Activated gamma-delta T cell (primary cell): ENCODE measurements at places on chromosomes 1 and 21.

DNA sequence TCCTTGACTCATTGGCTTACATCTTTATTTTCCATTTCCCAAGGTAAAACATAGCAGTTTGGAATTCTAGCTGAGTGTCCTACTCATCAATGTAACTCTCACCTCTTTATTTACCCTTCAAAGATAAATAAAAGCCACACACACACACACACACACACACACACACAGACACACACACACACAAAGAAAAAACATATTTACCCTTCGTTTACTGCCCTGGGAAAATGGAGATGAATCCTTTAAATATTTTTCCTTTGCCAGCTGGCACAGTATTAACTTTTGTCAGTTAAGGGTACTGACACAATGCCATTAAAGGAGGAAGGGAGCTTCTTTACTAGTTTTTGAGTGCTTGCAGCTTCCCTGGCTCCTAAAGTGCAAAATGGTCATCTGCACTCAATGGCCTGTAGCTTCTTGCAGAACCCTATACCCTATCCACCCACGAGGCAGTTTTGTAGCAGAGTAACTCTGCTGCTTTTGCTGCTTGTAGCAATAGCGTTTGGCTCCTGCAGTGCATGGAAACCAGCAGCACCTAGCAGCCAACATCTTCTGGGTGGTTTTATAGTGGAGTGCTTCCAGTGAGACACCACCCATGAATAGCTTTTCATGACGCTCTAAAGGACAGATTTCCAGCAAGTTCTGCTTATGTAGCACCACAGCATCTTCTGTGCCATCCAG is 103.7 kb downstream of the HS2ST1 start:
- DNase-seq, result no peak

DNA sequence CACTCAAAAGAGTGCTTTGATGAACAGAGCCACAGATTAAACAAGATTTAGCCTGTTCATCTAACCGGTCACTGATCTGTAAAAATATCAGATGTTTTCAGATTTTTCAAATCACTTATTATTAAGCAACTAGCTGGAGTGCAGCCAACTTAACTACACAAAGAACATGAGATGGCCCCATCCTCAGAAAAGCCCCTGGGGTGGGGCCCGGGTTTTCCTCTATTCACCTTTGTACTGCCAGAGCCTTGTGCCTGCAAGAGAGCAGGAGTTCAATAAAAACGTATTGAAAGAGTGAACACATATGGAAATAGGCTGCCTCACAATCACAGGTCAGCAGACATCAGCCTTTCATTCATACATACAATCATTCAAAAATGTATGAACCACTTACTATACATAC is 516.1 kb downstream of the OMA1 start:
- no peak for DNase-seq

DNA sequence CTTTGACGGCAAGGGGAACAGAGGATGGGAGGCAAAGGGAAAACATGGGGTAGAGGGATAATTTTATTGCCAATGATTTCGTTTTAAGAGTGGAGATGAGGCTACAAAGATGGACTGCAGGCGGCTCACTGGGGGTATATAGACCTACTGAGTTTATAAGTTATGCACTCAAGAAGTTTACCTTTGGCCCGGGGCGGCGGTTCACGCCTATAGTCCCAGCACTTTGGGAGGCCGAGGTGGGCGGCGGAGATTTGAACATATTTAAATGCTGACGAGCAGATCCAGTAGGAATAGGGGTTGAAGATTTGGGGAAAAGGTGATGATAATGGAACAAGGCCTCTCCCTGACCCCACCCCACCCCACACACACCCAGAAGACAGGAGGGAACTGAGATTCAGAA is 8.1 kb upstream of the SLAMF9 start:
- DNase-seq, result no peak

DNA sequence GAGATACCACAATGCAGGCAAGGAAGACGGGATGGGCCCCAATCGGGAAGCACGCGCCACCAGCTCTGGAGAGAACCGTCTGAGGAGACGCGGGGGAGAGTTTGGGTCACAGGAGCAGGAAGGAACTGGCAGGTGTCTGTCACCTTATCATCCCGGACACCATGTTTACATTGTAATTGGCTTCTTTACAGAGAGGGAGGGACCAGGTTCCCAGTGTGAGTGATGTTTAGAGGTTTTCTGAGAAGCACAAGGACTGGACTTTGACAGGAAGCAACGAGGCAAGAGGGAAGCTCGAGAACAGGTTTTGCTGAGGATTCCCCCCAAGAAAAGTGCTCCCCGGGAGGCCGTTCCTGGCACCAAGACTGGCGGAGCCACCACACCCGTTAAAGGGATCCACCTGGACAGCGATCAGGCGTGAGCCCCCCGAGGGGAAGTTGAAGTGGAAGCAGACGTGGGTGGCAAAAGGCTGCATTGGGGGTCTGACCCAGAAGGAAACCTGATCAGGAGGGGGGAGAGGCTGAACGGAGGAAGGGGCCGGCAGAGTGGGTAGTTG is 957 bp downstream of the EPS15 start:
- DNase-seq, result no peak
